8988T (cell line): ENCODE measurements at places on chromosomes 7 and 10.

DNA sequence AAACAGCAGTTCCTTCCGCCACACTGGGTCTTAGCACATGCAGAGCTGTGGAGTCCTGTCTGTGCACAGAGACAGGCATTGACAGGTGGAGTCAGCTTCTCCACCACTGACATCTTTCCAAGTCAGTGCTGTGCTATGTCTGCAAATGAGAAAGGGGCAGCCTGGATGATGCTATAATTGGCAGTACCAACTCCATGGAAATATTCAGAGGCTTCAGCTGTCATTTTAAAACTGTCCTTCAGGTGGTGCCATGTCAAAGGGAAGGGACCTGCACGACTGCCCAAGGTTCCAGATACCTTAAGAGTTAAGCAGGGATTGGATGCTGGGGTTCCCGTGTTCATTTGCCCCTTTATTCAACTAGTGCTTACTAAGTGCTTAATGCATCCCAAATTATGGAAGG is 258.0 kb upstream of the PRKCQ start:
- DNase-seq: no peak

DNA sequence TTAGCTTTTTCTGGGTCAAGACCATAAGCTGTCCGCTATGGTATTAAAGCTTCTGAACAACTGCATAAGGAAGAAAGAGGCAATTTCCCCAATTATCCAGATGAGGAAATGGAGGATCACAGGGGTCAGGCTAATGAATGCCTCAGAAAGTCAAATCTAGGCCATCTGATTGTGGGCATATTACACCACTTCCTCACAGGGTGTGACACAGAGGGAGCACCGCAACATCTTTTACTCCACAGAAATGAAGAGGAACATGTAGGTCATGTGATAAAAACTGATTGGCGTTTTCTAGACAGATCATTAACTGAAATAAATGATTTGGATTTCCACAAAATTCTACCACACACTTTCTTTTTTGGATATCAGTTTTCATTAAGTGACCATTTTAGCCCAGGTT is 384.4 kb downstream of the PARD3 start:
- DNase-seq: no peak

DNA sequence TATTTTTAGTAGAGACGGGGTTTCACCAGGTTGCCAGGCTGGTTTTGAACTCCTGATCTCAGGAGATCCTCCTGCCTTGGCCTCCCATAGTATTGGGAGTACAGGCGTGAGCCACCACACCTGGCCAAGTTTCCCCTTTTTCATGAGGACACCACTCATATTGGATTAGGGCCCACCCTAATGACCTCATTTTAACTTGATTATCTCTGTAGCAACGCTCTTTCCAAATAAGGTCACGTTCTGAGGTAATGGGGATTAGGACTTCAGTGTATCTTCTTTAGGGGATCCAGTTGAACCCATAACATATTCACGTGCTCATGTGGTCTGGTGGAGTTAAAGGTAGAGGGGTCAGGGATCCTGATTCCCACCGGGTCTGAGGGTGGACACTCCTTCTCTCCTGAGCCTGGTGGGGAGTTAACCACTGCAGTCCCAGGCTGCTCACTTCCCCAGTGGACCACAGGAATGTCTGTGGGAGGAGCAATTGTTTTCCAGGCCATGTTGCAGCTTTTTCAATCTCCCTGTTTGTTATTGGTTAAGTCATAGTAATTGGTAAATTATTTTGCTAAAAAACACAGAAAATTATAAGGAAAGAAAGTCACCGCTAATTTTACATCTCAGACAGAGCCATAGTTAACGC is 130.5 kb downstream of the GRK5 start:
- no peak for DNase-seq

GRCh38 chr10:113273181-113274163 is 279.4 kb upstream of the HABP2 start:
- no peak for DNase-seq

- no peak for DNase-seq
These were observed 3.9 kb upstream of the CUEDC2 start for GRCh38 chr10:102436312-102436711.

GRCh38 chr7:77316219-77316978 is 99.8 kb downstream of the GSAP start:
- no peak for DNase-seq

DNA sequence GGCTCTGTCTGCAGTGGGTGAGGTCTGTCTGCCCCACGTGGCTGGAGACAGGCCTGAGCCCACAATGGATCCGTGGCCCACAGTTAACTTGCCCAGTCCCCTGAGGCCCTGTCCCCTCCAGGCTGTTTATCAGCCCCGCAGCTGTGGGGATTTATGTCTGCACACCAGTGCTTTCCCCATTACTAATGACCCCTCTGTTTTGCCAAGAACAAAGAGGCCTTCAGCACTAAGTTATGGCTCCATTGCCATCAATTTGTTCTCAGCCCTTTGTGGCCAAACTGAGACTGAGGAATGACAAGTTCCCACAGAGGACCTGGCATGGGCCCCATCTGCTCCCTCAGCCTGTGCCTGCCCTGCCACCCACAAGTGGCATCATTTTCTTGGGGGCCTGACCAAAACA is 138.2 kb downstream of the C10orf105 start:
- no peak for DNase-seq

- no peak for DNase-seq
These were observed 130.8 kb downstream of the PRPF18 start for GRCh38 chr10:13717571-13717935.

GRCh38 chr10:124212702-124213101 is 119.3 kb upstream of the CHST15 start:
- no peak for DNase-seq

DNA sequence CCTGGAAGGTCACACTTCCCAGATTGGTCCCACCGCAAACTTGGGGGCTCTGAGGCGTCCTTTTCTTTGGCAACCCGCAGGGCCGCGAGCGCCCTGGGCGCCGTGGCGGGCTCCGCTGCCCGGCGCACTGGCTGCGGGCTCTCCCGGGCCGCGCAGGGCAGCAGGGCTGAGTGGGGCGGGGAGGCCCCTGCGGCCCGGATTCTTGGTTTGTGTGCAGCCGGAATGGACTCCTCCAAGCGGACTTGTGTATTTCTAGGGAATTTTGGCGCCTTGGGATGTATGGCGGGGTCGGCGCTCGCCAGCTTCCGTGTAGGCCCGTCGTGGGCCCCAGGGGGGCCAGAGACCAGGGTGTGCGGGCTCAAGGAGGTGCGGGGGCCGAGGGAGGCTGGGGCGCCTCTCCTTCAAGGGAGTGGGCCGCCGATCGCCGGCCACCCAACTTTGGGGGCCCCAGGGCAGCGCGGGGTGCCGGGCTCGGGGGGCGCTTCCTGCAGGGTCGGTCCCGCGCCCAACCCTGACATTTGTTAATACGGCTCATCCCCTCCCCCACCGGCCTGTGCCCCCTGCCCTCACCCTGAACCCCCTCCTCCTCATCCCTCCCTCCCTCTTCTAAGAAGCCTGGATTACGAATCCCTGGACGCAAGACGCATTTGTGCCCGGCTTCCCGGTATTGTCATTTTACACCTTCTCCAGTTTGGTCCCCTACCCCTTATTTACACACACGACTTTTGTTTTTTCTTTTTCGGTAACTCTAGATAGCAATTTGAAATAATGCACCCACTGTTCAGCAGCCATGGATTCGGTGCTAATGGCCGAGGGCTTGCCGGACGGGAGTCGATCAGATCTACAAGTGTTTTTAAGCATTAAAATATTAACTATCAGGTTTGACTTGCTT is 2.5 kb downstream of the TCF7L2 start:
- DNase-seq: no peak

- no peak for DNase-seq
These were observed 21.0 kb upstream of the ITGB1 start for GRCh38 chr10:32979041-32979440.

DNA sequence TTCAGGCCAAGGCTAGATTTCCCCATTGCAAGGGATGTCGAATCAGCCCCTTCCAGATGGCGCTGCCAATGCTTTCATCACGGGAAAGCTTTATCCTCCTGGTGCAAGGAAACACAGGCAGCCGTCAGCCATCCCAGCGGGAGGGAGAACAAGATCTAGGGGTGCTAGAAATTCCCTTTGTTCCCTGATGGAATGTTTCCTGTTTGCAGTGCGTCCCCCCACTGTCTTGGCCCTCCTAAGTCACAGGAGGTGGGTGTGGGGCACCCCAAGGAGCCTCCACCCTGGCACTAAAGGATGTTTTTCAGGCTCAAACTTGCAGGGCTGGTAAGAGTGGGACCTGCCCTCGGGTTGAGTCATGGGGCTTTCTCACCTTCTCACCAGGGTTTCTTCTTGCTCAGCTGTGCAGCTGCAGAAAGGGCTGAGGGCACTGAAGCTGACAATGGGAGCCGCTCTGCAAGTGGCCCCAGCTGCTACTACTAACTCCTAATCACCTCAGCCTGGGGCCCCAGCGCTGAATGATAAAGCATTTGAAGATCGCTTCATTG is 103.6 kb downstream of the PRPF18 start:
- DNase-seq: no peak

- no peak for DNase-seq
These were observed 253.3 kb downstream of the DIP2C start for GRCh38 chr10:436013-436697.

DNA sequence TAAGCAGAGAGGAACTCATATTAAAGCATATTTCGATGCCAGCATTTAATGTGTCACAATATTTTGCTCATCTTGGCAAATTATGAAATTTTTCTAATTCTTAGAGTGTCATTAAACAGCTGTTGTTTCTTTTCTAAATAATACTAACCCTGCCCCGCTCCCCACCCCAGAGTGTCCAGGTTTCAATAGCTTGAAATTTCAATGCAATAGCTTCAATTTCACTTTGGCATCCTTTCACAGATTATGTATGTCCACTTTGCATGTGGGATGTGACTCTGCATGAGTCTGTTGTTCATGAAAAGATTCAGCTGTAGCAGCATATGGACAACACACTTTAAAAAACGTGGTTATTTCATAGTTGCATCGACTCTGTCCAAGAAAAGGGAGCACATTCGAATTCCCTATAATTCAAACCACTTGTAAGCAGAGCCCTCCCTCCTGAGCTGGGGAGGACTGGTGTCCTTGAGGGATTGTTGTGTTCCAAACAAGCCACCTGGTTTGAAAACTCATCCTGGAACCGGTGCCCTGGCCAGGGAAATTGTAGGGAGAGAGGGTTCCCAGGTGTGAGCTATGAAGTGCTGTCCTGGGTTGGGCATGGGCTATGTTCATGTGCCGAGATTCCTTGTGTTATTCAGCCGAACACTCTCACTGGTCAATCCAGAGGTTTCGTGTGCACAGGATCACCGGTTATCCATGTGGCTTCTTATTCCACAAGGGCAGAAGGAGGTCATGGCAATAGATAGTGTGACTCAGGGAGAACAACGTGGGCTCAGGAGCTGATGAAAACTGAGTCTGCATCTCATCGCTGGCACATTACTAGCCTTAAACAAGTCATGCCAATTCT is 64.6 kb upstream of the CREB5 start:
- DNase-seq: no peak

DNA sequence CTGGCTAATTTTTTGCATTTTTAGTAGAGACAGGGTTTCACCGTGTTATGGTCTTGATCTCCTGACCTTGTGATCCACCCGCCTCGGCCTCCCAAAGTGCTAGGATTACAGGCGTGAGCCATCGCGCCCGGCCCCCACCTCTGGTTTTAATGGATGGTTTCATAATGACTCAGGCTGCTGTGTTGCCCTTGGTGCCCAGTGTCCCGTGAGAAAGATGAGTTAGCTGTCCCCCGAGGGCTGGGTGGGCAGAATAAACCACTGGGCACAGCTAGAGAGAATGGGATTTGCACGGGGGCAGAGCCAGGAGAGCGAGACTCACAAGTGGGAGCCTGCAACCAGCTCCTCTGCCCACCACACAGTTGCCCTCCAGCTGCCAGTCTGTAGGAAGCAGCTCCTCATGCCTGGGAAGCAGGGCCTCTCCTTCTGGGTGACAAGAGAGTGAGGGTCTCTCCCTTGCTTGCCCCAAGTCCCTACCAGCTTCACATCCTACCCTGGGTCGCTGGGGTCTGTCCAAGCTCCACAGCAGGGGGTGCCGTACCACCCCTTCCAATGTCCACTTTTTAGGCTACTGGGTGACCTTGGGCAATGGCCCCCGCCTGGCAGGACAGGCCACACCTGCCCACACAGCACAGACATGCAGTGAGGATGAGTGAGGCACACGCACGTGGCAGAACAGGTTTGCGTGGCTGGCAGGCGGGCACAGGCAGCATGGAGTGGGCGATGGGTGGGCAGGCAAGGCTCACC is 16.1 kb upstream of the NDST2 start:
- DNase-seq: no peak
